ENCODE measurements at places on chromosomes 6 and 20. TPM values are rescaled to one million over a fixed set of nuclear protein-coding genes. Genes with fewer than 3 reads are reported as not detected.

Gene HAO1
- not detected for total RNA-seq

Gene SEL1L2
- total RNA-seq: not detected

Gene EFCAB8
- 0.92 TPM for total RNA-seq

Gene PXMP4
- total RNA-seq: 6.9 TPM

Gene DOK5
- total RNA-seq: 1.3 TPM

Gene C6orf89
- 24.7 TPM for total RNA-seq

Gene PDE10A
- not detected for total RNA-seq

Gene OR2J2
- total RNA-seq: not detected

Gene SLC22A7
- total RNA-seq: not detected

Gene BTNL2
- not detected for total RNA-seq

Gene FAM184A
- total RNA-seq: 3.2 TPM

Gene GSTA1
- not detected for total RNA-seq

GRCh38 chr20:37382482-37383120 lies 36.7 kb downstream of the SRC start:
- peaks cover 5% of the 10 kb centered on the region for H3K27me3 ChIP-seq
- H3K36me3 ChIP-seq: no peaks in the 10 kb centered on the region
- no peak for DNase-seq
- peaks cover 12% of the 10 kb centered on the region for H3K4me1 ChIP-seq
- H3K4me3 ChIP-seq: peak overlapping the region; percentile 9
- H3K27ac ChIP-seq: no peak overlapping the region

GRCh38 chr6:165010556-165011535 lies 298.6 kb downstream of the C6orf118 start:
- no peaks in the 10 kb centered on the region for H3K36me3 ChIP-seq
- H3K27ac ChIP-seq: no peak overlapping the region
- DNase-seq: no peak
- H3K4me1 ChIP-seq: no peaks in the 10 kb centered on the region
- no peak overlapping the region for H3K4me3 ChIP-seq
- H3K27me3 ChIP-seq: no peaks in the 10 kb centered on the region

- peaks cover 1% of the 10 kb centered on the region for H3K27me3 ChIP-seq
- no peak overlapping the region for H3K27ac ChIP-seq
- no peaks in the 10 kb centered on the region for H3K36me3 ChIP-seq
- H3K4me1 ChIP-seq: no peaks in the 10 kb centered on the region
- H3K4me3 ChIP-seq: no peak overlapping the region
Measured at GRCh38 chr6:161444464-161444863, 170.6 kb upstream of the AGPAT4 start.

DNA sequence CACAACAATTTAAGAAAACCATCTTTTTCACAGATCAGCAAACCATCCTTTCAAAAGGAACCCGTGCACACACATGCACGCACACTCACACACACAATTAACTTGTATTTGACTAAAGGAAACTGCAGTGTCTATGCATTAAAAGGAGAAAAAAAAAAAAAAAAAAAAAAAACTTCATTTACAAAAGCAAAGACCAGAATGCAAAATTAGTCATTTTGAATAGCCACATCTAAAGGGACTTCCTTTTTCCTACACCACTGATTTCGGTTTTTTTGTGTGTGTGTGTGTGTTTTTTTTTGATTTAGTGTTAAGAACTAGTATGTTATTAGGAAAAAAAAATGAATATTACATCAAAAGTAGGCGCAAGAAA lies 6.3 kb downstream of the ZMYND8 start:
- no peak overlapping the region for H3K27ac ChIP-seq
- H3K4me1 ChIP-seq: peaks cover 20% of the 10 kb centered on the region
- H3K27me3 ChIP-seq: no peaks in the 10 kb centered on the region
- peaks cover 56% of the 10 kb centered on the region for H3K36me3 ChIP-seq

- H3K27me3 ChIP-seq: peaks cover 5% of the 10 kb centered on the region
- no peak overlapping the region for H3K27ac ChIP-seq
- no peak for DNase-seq
Measured at GRCh38 chr6:160793652-160794051, 91.6 kb downstream of the PLG start.

- H3K27me3 ChIP-seq: peaks cover 9% of the 10 kb centered on the region
- DNase-seq: no peak
- no peak overlapping the region for H3K4me3 ChIP-seq
- H3K4me1 ChIP-seq: no peaks in the 10 kb centered on the region
- H3K27ac ChIP-seq: no peak overlapping the region
Measured at GRCh38 chr6:160973311-160974250, 18.0 kb upstream of the MAP3K4 start.

DNA sequence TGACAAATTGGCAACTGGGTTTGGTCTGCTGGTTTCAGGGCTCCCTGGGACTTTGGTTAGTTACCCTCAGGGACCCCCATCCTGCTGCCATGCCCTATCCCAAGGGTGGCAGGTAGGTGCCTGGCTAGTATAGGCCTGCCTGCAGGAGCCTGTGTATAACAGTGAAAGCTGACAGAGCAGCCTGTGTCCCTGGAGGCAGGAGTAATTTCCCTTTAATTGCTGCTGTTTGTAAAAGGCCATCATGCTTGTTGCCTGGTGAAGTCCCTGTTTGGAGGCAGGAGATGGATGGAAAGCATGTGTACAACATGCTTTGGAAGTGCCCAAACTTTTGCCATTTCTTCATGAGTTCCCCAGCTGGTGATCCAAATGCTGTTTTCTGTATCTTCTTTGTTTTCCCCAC lies 30.1 kb downstream of the CMTR1 start:
- H3K27me3 ChIP-seq: no peaks in the 10 kb centered on the region
- no peak for DNase-seq
- no peak overlapping the region for H3K27ac ChIP-seq
- peaks cover 63% of the 10 kb centered on the region for H3K36me3 ChIP-seq
- H3K4me3 ChIP-seq: no peak overlapping the region

DNA sequence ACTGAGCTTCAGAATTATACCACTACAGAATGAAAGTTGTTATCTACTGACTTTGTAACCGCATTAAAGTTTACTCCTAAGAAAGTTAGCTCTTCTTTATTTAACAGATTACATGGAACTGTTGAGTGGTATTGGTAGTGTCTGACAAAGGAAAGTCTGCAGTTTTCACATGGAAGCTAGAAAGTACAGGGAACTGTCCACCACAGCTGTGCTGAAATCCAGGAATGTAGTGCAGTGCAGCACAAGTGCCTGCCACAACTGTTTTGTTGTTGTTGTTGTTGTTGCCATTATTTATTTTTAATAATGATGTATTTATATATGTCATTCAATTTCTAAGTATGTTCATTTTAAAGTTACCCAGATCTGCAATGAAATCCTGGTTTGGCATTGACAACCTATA lies 464.9 kb downstream of the TBC1D32 start:
- no peak overlapping the region for H3K4me3 ChIP-seq
- no peaks in the 10 kb centered on the region for H3K36me3 ChIP-seq
- no peak overlapping the region for H3K27ac ChIP-seq
- H3K4me1 ChIP-seq: no peaks in the 10 kb centered on the region

DNA sequence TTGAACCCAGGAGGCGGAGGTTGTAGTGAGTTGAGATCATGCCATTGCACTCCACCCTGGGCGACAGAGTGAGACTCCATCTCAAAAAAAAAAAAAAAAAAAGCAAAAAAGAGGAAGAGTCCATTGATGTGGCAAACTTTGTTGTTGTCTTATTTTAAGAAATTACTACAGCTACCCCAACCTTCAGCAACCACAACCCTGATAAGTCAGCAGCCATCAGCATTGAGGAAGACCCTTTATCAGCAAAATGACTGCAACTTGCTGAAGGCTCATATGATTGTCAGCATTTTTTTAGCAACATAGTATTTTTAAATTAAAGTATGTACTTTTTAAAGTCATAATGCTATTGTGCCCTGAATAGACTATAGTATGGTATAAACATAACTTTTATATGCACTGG lies 48.8 kb downstream of the ZFP64 start:
- H3K4me1 ChIP-seq: peaks cover 2% of the 10 kb centered on the region
- no peak overlapping the region for H3K27ac ChIP-seq
- no peak overlapping the region for H3K4me3 ChIP-seq
- no peak for DNase-seq
- no peaks in the 10 kb centered on the region for H3K27me3 ChIP-seq

DNA sequence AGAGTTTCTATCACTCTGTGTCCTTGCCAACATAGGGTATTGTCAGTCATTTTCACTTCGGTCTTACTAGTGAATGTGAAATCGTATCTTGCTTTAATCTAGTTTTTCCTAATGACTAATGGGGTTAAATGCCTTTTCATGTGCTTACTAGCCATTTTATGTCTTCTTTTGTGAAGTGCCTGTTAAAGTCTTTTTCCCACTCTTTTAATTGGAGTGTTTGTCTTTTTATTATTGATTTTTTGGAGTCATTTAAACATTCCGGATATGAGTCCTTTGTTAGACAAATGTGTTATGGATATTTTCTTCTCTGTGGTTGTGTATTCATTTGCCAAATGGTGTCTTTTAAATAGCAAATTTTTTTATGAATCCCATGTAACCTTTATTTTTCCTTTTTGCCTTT lies 194.6 kb downstream of the CDH26 start:
- no peak for DNase-seq
- H3K27me3 ChIP-seq: peaks cover 6% of the 10 kb centered on the region
- H3K4me1 ChIP-seq: no peaks in the 10 kb centered on the region
- H3K36me3 ChIP-seq: no peaks in the 10 kb centered on the region

DNA sequence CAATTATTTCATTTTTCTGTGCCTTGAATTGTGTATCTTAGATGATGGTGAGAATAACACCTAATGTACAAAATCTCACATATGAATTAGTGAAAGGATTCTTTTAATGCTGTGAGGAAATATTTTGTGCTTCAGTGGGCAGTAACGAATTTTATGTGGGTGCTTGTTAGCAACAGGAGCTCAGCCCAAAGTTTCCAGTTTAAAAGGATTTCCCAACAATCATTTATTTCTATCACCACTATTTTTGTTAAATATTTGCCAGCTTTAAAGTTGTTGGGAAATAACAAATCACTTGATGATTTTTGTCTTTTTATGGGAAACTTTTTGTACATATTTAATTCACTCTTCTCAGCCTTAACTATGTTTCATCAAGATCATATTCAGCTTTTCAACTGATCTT lies 111.8 kb downstream of the QKI start:
- H3K4me1 ChIP-seq: peaks cover 38% of the 10 kb centered on the region
- peaks cover 1% of the 10 kb centered on the region for H3K36me3 ChIP-seq
- H3K27ac ChIP-seq: no peak overlapping the region
- H3K4me3 ChIP-seq: no peak overlapping the region

GRCh38 chr20:25197183-25197869 lies 1.8 kb downstream of the ENTPD6 start:
- H3K27me3 ChIP-seq: no peaks in the 10 kb centered on the region
- peak; percentile 25 for DNase-seq
- H3K36me3 ChIP-seq: peaks cover 2% of the 10 kb centered on the region
- H3K4me1 ChIP-seq: peaks cover 41% of the 10 kb centered on the region
- H3K4me3 ChIP-seq: peak overlapping the region; percentile 89

- no peak overlapping the region for H3K27ac ChIP-seq
- H3K36me3 ChIP-seq: no peaks in the 10 kb centered on the region
- no peak for DNase-seq
- H3K27me3 ChIP-seq: peaks cover 2% of the 10 kb centered on the region
Measured at GRCh38 chr6:136129365-136129764, 120.7 kb downstream of the MTFR2 start.

DNA sequence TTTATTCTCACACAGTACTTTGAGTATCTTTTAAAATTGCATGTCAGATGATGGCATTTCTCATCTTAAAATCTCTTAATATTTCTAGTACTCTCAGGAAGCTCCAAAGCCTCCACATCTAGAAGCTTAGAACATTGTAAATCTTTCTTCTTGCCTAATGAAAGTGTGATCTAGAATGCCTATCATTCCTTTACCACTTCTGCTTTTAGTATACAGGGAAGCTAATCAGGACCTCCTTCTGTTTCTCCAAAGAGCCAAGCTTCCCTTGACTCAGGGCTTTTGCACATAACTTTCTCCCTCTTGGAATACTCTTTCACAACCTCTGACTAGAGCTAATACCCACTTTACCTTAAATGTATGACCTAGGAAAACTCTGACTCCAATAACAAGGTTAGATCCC lies 7.5 kb upstream of the ELOVL4 start:
- peaks cover 3% of the 10 kb centered on the region for H3K27me3 ChIP-seq
- no peak for DNase-seq
- H3K36me3 ChIP-seq: no peaks in the 10 kb centered on the region
- H3K27ac ChIP-seq: no peak overlapping the region
- H3K4me3 ChIP-seq: no peak overlapping the region
- no peaks in the 10 kb centered on the region for H3K4me1 ChIP-seq

DNA sequence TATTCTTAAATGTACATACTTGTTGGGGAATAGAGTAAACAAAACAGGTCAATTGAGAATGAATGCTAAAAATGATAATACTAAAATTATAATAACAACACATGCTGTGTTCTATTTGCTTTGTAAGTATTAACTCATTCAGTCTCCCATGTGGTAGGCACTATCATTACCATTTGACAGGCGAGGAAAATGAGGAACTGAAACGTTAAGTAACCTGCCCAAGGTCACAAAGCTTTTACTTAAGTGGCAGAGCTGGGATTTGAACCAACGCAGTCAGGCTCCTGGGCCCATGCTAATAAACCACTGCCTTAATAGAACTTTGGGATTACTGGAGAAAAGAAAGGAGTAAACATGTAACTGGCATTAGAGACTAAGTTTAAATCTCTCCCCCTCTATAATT lies 3.8 kb downstream of the NSFL1C start:
- peaks cover 45% of the 10 kb centered on the region for H3K4me1 ChIP-seq
- DNase-seq: no peak
- no peak overlapping the region for H3K4me3 ChIP-seq
- H3K27ac ChIP-seq: no peak overlapping the region

- H3K27me3 ChIP-seq: no peaks in the 10 kb centered on the region
- H3K27ac ChIP-seq: no peak overlapping the region
- DNase-seq: no peak
- no peak overlapping the region for H3K4me3 ChIP-seq
Measured at GRCh38 chr6:87494761-87495422, 22.1 kb downstream of the SLC35A1 start.

DNA sequence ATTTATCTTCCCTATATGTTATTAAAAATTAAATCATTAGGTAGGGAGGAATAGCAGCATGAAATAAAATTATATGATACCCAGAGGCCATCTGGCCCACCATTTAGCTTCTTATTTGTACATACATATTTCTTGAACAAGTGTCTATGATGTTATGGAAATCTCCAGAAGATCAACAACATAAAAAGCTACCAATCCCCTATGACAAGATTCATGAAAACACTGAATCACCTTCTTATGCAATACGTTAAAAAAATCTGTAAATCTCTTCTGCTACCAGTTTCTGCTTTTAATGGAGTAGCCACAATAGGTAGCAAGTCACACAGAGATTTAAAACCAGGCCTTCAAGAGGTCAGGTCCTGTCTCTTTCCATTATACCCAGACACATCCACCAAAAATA lies 125.8 kb upstream of the ENPP5 start:
- H3K27me3 ChIP-seq: peaks cover 19% of the 10 kb centered on the region
- H3K27ac ChIP-seq: no peak overlapping the region
- no peaks in the 10 kb centered on the region for H3K36me3 ChIP-seq
- no peaks in the 10 kb centered on the region for H3K4me1 ChIP-seq
- no peak overlapping the region for H3K4me3 ChIP-seq

DNA sequence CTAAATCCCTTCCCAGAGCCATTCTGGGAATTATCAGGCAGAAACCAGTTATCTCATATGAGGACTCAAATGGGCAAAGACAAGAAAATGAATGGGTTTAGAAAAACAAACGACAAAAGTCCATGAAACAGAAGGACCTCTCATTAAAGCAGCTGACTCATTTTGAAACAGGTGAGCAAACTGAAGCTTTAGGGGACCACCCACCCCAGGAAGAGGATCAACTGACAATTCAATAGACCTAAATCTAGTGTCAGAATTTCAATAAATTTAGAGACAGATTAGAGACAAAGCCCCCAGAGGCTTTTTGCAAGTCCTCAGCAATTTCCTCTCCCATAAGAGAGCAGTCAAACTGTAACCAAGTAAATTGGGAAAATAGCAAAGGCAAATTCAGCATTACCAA lies 333.8 kb downstream of the PTPRT start:
- H3K27me3 ChIP-seq: no peaks in the 10 kb centered on the region
- H3K4me3 ChIP-seq: no peak overlapping the region
- no peaks in the 10 kb centered on the region for H3K4me1 ChIP-seq
- DNase-seq: no peak
- H3K27ac ChIP-seq: no peak overlapping the region

All from activated CD8-positive, alpha-beta T cell treated with anti-CD3 and anti-CD28 coated beads for 36 hours (primary cell).